Cerebellum (tissue), 4 donors: ENCODE measurements at places on chromosomes 2 and 18. TPM values are rescaled to one million over a fixed set of nuclear protein-coding genes. Genes with fewer than 3 reads are reported as not detected.

The PDE1A gene
- 42.4 TPM for total RNA-seq

The SCN7A gene
- 4.9 TPM for total RNA-seq

The SERPINB3 gene
- total RNA-seq = not detected

The B4GALT6 gene
- 18.0 TPM for total RNA-seq

The GREB1 gene
- 34.0 TPM for total RNA-seq

The CHRNG gene
- total RNA-seq = not detected

The ERBB4 gene
- total RNA-seq = 154 TPM

The PRSS56 gene
- 0.18 TPM for total RNA-seq

The UGT1A5 gene
- total RNA-seq = not detected

The RGPD8 gene
- 46.4 TPM for total RNA-seq

The SH3RF3 gene
- total RNA-seq = 3.5 TPM

The LOXL3 gene
- total RNA-seq = 7.0 TPM

The MOGAT1 gene
- total RNA-seq = not detected

The IL1F10 gene
- not detected for total RNA-seq
